ENCODE measurements at places on chromosomes 11 and 22. TPM values are rescaled to one million over a fixed set of nuclear protein-coding genes. Genes with fewer than 3 reads are reported as not detected.

NLRP14 gene
- polyA plus RNA-seq, result not detected

SLC43A3 gene
- polyA plus RNA-seq, result 16.7 TPM

- DNase-seq, result no peak
These were observed 76.0 kb upstream of the GRK3 start for GRCh38 chr22:25488244-25489020.

GRCh38 chr11:97961431-97961830 lies 1059.3 kb upstream of the CNTN5 start:
- DNase-seq, result no peak

DNA sequence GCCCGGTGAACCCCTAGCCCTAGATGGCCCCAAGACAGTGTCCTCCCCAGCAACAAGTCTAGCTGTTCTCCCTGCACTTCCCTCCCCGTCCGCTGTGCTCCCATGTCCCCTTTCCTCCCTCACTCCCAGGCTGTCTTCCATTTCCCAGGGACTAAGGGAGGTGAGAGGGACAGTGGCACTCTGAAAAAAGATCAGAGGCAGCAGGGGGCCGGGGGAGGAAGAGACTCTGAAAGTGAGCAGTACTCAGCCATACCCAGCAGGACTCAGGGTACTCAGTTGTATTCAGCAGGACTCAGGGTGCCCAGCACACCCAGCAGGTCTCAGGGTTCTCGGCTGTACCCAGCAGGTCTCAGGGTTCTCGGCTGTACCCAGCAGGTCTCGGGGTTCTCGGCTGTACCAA lies 48.4 kb upstream of the THY1 start:
- DNase-seq, result no peak

GRCh38 chr22:43296276-43296902 lies 46.8 kb downstream of the SCUBE1 start:
- no peak for DNase-seq

DNA sequence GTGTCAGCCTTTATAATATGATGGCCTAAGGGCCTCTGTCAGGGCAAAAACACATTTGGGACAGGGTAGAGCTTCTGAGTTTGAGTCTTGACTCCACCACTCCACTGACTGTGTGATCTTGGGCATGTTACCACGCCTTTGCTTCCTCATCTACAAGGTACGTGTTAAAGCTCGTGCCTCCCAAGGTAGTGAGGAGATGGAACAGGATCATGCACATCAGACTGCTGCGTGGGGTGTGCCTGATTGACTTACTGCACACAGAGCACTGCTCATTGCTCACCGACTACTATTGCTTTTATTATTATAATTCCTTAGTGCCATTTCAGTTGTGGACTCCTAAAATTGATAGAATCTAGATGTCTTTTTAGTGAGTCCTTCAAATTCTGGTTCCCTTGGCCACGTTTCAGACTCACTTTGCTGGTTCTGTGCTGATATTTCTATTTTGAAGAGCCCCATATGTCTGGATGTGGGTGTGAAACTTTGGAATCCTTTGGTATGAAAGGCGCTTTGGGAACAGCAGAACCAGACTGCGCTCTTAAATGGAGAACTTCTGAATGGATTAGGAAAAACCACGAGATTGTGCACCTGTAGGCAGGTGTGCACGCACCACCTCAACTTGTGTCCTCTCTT lies 44.1 kb upstream of the RAB1B start:
- DNase-seq, result no peak

DBX1 gene
- not detected for polyA plus RNA-seq

- DNase-seq, result no peak
These were observed 3.5 kb upstream of the OSBP2 start for GRCh38 chr22:30691204-30691603.

DNA sequence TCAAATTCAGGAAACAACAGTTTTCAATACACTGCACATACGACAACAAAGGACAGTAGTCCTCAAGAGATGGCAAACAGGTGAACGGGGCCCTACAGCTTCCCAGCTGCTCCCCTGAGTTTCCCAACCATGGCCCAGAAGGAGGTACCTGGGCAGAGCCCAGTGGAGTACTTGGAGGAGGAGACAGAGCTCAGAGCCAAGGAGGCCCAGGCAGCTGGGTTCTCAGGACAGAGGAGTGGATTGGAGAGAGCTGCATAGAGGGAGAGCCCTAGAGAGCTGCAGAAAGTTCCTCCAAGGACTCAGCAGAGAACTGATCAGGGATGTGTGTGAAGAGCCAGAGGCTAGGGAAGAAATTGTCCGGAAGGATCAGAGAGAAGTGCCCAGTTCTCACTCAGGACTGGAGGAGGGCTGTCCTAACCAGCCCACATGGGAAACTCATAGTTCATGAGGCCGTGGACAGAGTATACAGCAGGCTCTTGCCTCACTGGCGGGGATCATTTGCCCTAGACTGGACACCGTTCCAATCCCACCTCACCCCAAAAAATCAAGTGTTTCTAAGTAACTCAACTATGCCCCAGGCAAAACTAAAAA lies 7.6 kb upstream of the ASCL2 start:
- no peak for DNase-seq

RFPL3 gene
- not detected for polyA plus RNA-seq

SCGB1C1 gene
- polyA plus RNA-seq, result 1.9 TPM

- no peak for DNase-seq
These were observed 4220.0 kb upstream of the OR11H1 start for GRCh38 chr22:11307998-11308397.

DNA sequence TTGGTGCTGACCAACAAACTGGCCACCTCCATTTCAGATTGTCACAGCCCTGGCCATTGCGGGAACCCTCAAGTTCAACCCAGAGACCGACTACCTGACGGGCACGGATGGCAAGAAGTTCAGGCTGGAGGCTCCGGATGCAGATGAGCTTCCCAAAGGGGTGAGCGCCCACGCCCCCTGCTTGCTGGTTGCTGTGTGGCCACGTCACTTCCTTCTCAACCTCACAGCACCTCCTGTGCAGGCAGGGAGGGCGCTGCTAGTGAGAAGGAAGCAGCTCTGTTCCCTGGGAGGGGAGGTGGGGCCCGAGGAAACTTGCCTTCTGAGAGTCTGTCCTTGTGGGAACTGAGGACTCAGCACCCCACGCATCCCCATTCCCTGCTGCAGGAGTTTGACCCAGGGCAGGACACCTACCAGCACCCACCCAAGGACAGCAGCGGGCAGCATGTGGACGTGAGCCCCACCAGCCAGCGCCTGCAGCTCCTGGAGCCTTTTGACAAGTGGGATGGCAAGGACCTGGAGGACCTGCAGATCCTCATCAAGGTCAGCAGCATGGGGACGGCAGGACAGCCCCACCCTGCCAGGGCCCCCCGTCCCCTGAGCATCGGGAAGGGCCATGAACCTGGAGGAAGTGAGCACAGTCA lies 19.3 kb downstream of the POLR3H start:
- DNase-seq, result peak; percentile 25

DNA sequence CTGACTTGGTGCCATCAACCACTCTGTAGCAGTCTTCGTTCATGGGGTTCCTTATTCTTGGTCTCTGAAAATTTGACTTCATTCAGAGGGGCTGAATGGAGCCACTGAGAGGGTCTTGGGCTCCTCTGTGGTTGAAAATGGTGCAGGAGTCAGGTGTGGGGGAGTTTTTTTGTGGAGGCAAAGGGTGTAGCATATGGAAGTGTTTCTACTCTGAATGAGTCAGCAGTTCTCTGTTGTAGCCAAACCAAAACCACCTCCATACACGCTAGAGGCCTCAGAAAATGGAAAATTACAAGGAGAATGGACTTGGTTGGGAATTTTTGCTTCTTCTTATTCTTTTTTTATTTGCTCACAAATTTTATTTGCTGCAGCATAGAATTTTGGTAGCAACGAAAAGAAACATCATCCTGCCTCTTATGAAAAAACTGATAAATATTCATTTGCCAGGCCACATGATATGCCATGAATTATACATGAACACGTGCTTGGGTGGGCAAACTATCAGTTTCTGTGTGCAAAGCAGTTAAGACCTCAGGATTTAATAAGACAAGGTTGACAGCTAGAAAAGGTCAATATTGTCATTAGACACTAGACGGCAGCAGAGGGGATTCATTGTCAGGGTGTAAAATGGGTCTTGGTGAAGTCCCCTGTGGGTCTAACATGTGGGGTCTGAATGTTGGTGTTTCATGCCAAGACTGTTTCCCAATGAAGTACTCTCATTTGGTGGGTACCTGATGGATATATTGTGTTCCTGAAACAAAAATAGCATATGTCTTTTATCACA lies 111.7 kb downstream of the MYO18B start:
- no peak for DNase-seq

- DNase-seq, result no peak
These were observed 7.2 kb downstream of the OSBP2 start for GRCh38 chr22:30701872-30702271.

GRCh38 chr11:44950625-44951476 lies at the start of gene TP53I11:
TSS of gene TP53I11 (minus strand) at chr11:44950883. CDS start at chr11:44938335, 12,548 bp downstream.
- peak; percentile 72 for DNase-seq

- no peak for DNase-seq
These were observed 6.9 kb downstream of the FGF19 start for GRCh38 chr11:69696749-69697468.

DNA sequence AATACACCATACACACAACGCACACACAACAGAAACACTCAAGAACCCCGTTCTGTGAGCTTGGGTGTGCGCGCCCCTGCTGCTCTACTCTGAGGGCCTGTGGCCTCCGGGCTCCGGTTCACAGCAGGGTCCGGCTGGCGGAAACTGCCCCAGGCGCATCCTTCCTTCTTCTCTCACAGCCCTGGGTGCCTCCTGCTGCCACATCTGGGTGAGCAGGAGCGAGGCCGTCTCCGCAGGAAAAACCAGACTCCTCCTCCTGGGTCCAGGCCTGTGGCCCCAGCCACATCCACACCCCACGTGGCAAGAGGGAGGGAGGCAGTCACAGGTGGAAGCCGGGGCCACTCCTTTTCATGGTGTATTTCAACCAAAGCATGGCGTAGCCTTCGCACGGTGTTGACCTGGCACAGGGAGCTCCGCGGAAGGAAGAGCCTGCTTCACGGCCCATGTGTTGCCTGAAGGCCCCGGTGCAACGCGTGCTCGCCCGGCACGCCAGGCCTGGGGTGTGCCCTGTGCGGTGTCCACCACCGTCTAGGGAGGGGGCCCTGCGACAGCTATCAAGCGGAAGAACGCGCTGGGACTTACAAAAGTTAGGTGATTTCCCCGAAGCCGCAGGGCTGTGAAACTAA lies 1502.7 kb downstream of the TBC1D22A start:
- DNase-seq, result no peak

DNA sequence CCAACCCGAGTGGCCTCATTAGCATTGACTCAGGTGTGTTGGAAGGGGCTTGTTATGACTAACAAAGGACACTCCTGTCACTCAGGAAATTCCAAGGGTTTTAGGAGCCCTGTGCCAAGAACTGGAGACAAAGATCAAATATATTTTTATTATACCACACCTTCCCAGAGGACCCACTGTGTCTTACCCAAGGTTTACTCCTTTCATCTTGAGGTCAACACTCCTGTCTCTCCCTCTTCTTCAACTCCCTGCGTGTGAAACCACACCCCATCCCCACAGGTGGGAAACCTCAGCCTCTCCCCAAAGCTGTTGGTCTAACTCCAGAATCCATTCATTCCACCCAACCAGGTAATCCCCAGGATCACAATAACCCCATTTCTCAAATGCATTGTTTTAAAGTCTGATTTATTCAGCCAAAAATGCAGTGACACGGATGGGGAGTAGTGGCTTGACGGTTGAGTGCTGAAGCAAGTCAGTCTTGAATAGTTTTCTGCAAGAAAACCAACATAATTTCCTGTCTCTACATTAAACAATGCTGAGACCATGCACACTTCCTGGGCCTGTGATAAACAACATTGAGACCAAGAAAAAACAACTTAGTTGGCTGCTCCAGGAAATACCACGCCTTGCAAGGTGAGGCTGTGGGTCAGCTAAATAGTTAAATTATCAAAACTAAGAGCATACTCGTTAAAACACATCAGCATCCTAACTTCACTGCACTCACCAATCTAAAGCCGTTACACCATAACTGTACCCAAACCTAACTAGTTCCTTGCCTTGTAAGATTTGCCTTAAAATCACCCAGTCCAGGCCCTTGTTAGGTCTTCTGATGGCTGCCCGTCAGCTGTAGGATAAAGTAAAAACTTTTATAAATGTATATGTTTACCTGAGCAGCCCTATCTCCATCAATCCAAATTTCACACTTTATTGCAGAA lies 38.5 kb upstream of the SPON1 start:
- peak; percentile 12 for DNase-seq

GRCh38 chr22:37282385-37282677 lies at the start of gene CYTH4:
TSS of gene CYTH4 (plus strand) at chr22:37282508. CDS start at chr22:37282570, 62 bp downstream.
- DNase-seq, result peak; percentile 79

CYP2D6 gene
- 0.61 TPM for polyA plus RNA-seq

- no peak for DNase-seq
These were observed 28.3 kb downstream of the LMO2 start for GRCh38 chr11:33863418-33864172.

DNA sequence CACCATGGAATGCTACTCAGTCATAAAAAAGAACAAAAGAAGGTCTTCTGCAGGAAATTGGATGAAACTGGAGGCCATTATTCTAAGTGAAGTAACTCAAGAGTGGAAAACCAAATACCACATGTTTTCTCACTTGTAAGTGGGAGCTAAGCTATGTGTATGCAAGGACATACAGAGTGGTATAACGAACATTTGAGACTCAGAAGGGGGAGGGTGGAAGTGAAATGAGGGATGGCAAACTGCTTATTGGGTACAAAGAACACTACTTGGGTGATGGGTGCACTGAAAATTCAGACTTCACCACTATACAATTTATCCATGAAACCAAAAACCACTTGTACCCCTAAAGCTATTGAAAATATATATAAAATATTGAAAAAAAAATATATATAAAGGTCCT lies 13.4 kb upstream of the CAT start:
- no peak for DNase-seq

DNA sequence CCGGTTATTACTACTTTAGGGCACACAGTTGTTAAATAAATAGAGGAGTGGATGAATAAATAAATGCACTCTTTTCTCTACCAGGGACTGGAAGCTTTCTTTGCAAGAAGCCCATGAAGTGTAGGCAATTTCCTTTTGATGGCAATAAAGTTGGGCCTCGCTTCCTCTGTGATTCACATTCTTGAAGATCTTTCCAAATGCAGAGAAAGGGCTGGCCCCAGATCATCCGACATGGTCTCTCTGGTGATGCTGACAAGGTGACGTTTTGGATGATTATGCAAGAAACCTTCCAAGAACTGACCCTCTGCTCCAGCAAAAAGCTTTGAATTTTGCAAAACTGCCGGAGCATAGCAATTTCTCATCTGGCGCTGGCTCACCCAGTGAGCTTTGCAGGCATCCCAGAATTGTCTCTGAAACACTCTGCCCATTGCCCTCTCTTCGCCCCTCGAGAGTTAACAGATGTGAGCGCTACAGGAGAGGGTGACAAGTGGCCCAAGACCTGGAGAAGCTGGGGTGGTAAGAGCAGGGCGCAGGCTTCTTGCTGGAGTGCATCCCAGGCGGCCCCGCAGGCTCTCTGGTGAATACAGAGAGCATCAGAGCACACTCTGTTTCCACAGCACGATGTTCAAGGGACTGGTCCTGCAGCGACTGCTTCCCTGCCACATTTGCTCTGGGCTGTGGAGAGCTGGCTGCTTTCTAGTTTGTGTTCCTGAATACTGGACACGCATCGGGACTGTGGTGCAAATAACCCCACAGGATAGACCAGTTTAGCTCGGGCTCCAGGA lies 11.5 kb upstream of the IFT27 start:
- no peak for DNase-seq

GRCh38 chr11:103985041-103985440 lies 51.4 kb upstream of the DDI1 start:
- no peak for DNase-seq

- peak; percentile 52 for DNase-seq
These were observed 3.7 kb upstream of the RPS6KA4 start for GRCh38 chr11:64355078-64355940.

CFAP300 gene
- polyA plus RNA-seq, result not detected

Data from naive B cell (primary cell).